T-helper 17 cell (primary cell): ENCODE measurements at places on chromosomes 13 and 19.

GRCh38 chr19:15318241-15318691 lies 14.1 kb downstream of the BRD4 start:
- no peak for DNase-seq

DNA sequence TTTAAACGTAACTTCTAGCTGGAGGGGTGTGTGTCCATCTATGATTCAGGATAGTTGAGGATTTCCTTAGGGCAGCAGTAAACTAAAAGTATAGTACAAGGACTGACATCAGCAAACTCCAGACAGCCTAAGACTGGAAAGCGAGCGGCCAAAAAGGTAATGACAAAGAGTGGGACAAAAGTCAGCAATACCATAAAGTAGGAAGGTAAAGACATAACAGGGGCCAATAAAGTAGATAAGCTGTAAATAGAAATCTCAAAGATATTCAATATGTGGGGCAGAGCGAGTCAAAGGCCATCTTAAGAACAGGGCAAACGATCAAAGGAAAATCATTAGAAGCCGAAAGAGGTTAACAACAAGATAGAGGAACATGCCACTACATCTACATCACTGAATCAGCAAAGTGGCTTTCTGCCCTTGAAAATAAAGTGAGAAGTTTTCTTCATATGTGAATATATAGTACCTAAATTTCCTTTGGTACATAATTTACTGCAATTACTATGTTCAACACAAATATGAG lies 167.2 kb downstream of the DIAPH3 start:
- DNase-seq: no peak

GRCh38 chr19:38729653-38730469 lies 14.4 kb downstream of the CAPN12 start:
- peak; percentile 59 for DNase-seq

- no peak for DNase-seq
Measured at GRCh38 chr13:79479882-79480281, 1.1 kb upstream of the NDFIP2 start.

DNA sequence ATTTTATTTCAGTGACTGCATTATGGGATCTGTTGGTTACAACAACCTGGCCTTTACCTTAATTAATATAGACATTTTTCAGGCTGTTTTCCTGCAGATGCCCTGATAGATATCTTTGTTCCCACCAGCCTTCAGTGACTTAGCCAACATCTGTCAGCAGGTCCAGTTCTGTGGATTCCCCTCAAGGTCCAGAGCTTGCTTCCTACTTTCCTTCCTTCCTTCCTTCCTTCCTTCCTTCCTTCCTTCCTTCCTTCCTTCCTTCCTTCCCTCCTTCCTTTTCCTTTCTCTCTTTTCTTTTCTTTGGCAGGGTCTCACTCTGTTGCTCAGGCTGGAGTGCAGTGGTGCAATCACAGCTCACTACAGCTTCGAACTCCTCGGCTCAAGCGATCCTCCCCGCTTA lies 14.4 kb upstream of the CYP2B6 start:
- no peak for DNase-seq

- DNase-seq: no peak
Measured at GRCh38 chr13:30354493-30355383, 47.4 kb upstream of the KATNAL1 start.

- DNase-seq: no peak
Measured at GRCh38 chr13:87295636-87296035, 375.5 kb upstream of the SLITRK5 start.

- DNase-seq: no peak
Measured at GRCh38 chr13:72853000-72853399, 71.1 kb downstream of the PIBF1 start.

GRCh38 chr13:43000676-43001075 lies 8.6 kb upstream of the EPSTI1 start:
- DNase-seq: no peak

DNA sequence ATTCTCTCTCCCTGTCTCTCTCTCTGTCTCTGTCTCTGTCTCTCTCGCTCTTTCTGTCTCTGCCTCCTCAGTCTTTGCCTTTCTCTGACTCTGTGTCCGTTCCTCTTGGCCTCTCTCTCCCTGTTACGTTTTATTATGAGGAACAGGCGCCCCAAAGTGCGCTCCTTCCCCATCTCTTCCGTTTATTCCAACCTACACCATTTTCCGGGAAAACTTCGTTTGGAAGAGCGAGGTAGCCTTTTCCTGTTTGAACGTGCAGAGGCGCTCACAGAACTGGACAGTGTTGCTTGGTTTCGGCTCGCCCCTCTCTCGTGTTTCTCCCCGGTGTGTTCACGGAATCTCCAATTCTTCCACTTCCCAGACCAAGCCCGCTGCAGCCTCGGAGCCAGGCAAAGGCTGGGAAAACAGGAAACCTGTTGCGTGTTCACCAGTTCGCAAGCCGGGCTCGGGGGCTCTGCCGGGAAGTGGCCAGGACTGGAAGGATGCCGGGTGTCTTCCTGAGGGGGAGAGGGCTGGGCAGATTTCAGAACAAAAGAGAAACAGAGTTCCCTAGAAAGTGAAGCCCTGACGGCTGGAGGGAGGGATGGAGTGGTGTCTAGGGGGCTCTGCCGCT lies 605 bp downstream of the TMEM255B start:
- no peak for DNase-seq

DNA sequence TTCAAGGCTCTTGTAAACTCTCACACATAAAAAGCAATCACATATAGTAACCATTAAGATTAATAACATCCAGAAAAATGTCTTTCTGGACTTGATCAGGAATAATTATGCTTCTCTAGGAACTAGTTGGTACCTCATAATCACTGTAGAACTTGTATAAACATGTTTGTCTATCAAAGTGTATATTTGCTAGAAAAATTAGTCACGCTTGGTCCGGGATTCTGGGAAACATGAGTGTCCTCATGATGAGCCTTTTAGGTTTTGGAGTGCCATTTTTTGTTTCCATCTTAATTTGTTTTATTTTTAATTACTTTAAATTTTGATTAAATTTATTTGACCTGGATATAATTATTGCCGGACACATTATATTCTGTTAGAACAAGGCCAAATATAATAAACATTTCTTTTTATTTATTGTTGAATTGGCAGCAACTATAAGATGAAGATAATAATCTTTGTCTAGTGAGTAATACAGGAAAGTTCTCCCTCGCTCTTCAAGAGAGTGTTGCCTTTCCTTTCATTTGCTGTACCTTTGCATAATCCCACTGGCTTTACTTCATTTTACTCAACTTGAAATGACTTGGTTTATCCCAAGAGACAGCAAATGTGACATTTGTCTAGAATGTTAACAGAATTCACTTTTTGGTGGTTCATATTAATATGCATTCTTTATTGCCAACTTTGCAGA lies 207.0 kb downstream of the NALCN start:
- DNase-seq: no peak

DNA sequence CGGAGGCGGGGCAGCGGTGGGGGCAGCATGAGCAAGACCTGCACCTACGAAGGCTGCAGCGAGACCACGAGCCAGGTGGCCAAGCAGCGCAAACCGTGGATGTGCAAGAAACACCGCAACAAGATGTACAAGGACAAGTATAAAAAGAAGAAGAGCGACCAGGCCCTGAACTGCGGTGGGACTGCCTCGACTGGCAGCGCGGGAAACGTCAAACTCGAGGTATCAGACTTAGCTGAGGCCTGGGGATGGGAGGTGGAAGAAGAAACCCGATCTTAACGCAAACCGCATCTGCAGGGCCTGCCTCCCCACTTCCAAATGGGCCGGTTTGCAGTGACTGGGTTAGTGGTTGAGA lies 693 bp downstream of the RFXAP start:
- peak; percentile 15 for DNase-seq

DNA sequence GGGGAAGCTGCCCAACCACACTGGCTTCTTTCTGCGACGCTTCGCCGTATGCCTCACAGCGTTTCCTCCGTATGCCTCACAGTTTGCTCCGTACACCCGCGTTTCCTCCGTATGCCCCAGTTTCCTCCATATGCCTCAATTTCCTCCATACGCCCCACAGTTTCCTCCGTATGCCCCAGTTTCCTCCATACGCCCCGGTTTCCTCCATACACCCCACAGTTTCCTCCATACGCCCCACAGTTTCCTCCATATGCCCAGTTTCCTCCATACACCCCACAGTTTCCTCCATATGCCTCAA lies 22.6 kb downstream of the GAS6 start:
- DNase-seq: no peak

DNA sequence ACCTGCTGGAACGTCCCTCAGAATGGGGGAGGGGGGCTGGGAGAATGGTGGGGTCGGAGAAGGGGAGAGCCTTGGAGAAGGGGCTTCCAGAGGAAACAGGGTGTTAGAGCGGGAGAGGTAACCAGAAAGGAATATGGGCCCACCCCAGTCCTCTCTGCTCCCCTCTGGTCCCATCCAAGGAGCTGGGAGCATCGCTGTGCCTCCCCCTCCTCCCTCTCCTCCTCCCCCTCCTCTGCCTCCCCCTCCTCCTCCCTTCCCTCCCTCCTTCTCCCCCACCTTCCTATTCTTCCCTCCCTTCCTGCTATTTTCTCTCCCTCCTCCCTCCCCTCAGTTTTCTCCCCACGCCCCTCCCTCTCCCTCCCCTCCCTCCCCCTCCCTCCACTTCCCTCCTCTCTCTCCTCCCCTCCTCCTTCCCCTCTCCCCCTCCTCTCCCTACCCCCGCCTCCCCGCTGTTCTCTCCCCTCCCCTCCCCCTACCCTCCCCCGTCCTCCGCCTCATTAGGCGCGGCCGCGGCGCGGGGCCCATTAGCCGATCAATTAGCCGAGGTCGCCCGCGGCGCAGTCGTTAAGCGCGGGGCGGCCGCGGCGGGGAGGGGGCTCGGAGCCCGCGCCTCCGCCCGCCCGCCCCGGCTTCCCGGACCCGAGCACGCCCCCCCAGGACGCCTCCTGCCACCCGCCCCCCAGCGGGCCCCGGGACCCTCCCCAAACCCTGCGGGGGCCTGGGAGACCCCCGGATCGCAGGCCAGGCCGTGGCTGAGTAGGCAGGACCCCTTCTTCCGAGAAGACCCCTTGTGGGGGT lies 15.4 kb downstream of the TLE5 start:
- DNase-seq: no peak

GRCh38 chr13:91907398-91907797 lies 509.0 kb downstream of the GPC5 start:
- no peak for DNase-seq

GRCh38 chr19:8396563-8397203 lies 6.5 kb downstream of the RAB11B start:
- DNase-seq: peak; percentile 64

DNA sequence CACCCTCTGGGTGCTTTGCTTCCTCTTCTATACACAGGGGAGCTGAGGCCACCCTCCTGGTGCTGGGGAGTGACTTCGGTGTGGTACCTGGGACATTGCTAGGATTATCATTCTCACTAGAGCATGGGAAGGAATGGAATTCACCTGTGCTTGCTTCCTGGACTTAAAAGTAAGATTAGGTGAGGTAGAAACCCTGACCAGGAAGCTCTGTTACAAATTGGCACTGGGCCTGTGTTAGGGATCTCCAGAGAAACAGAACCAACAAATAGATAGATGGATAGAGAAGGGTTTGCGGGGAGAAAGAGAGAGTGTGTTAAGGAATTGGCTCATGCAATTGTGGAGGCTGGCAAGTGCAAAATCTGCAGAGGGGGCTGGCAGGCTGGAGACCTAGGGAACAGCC lies 13.9 kb upstream of the SIAH3 start:
- DNase-seq: no peak

DNA sequence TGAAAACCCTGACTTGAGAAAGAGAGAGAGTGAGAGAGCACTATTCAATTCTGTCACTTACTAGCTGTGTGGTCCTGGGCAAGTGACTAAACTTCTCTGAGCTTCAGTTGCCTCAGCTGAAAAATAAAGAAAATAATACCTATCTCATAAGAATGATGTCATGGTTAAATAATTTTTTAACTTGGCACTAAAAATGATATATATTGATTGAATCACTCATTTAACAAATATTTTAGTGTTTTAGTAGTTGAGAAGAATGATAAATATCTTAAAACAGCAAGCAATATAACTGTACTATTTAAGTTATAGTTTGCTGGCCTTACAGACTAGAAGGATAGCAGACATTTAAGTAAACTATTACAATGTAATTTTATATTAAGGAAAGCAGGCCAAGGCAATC lies 764.2 kb downstream of the DIAPH3 start:
- DNase-seq: no peak
